CMK (cell line): ENCODE measurements at places on chromosomes 7 and 10.

DNA sequence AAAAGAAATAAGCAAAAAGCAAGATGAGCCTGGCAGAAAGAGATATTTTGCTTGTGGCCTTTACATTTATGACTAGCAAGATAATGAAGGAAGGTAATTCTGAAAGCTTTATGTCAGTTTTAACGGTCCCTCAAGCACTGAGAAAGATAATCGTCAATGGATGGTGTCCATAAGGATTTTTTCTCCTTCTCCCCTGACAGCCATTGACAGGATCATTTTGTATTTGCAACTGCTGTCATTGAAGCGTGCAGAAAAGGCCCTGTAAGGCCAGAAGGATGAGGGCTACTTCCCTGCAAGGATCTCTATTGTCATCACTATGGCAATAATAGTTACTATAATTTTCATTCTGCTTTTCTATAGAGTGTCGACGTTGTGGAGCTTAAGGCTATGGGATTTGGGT is 994 bp upstream of the LRGUK start:
- DNase-seq, result no peak

DNA sequence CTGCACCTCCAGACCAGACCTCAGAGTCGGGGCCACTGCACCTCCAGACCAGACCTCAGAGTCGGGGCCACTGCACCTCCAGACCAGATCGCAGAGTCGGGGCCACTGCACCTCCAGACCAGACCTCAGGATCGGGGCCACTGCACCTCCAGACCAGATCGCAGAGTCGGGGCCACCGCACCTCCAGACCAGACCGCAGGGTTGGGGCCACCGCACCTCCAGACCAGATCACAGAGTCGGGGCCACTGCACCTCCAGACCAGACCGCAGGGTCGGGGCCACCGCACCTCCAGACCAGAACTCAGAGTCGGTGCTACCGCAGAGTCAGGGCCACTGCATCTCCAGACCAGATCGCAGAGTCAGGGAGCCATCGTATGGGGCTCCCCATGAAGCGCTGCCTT is 105.9 kb downstream of the ACTR3B start:
- no peak for DNase-seq

DNA sequence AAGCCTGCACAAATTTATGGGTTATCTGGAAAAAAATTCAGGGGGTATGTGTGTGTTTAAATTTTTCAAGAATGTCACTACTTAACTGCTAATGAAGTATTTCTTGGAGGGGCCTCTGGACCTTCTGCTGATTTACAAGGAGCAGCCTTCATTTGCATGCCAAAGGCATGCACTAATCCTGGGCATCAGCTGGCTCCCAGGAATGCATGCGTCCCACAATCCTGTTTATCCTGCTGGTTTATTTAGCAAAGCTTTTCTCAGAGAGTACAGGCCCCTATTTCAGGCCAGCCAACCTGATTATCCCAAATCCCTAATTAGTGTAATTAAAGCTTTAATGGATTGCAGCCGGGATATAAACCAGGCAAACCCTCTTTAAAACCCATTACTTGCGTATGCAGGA is 170.4 kb downstream of the TAX1BP1 start:
- no peak for DNase-seq

- no peak for DNase-seq
These were observed 625.7 kb upstream of the ANKRD30A start for GRCh38 chr10:36499693-36500092.

GRCh38 chr10:100782461-100783244 is 37.3 kb downstream of the PAX2 start:
- DNase-seq, result no peak

GRCh38 chr10:101229266-101230182 is at the start of gene LBX1:
LBX1 (minus strand) TSS chr10:101229463; CDS start chr10:101228815, 648 bp downstream.
- DNase-seq, result no peak

DNA sequence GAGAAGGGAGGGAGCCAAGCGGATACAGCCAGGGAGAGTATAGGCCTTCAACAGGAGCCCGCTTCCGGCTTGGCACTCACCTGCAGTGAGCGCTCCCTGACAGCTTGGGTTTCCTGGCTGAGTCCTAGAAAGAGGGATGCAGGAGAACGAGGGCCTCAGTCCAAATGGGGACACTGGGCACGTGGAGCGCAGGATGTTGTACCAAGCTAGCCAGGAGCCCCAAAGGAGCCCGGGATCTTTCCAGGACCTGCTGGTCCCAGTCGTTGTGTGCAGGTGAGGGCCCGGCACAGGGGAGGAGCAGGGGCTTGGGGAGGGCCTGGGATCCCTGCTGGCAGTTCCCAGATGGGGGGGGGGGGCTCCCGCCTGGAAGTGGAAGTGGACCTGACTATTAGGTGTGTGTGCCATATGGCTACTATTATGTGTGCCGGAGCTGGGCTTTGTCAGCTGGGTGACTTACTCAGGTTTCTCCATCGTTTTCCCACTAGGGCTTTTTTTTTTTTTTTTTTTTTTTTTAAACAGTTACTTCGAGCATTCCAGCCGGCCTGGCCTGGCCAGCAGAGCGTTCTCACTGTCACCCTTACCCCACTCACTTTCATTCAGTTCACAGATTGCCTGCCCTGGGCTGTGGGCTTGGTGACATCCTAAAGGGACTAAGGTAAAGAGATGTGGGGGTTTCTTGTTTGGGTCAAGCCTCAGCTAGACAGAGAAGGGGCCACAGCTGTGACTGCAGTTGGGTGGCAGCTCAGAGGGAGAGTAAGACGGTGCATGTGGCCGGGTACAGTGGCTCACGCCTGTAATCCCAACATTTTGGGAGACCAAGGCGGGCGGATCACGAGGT is 3.8 kb downstream of the AGAP3 start:
- no peak for DNase-seq

DNA sequence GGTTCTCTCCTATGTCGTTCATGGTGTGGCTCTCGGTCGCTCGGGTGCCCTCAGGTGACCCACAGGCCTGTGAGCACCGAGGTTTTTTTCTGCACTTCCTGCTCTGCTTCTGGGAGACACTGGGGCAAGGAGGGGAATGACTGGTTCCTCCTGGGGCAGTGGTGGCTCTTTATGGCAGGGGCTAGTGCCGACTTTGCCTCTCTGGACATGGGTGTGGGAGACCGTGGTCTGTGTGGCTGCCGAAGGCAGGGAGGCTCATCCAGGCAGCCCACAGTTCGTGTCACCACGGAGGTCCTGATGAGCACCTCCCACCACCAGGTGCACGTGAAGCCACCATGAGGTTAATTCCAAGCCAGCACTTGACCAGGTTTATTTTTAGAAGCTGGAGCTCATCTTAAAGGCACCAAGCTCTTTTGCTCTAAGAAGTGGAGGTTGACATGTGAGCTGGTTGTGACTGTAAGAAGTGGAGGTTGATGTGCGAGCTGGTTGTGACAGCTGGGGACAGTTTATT is 24.7 kb upstream of the DPYSL4 start:
- DNase-seq, result no peak

DNA sequence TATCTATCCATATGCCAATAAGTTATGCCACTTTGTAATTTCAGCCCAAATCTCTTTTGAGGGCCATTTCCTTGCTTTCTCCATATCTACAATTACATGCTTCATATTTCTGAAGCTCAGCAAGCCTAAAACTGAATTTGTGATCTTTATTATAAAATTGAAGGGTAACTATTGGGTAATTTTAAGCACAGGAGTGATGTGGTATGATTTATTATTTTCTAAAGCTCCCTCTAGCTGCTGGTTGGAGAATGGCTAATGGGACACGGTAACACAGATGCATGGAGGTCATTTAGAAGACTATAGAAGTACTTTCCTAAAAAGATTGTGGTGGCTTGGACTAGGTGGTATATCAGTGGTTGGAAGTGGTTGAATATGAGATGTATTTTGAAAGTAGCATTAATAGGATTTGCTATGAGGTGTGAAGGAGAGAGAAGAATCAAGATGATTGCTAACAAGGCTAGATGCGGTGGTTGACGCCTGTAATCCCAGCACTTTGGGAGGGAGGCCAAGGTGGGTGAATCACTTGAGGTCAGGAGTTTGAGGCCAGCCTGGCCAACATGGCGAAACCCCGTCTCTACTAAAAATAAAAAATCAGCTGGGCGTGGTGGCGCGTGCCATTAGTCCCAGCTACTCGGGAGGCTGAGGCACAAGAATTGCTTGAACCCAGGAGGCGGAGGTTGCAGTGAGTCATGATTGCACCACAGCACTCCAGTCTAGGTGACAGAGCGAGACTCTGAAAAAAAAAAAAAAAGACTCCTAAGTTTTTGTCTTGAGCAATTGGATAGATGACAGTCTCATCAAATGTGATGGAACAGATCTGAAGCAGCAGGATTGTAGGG is 13.9 kb downstream of the KLHDC10 start:
- DNase-seq, result no peak

DNA sequence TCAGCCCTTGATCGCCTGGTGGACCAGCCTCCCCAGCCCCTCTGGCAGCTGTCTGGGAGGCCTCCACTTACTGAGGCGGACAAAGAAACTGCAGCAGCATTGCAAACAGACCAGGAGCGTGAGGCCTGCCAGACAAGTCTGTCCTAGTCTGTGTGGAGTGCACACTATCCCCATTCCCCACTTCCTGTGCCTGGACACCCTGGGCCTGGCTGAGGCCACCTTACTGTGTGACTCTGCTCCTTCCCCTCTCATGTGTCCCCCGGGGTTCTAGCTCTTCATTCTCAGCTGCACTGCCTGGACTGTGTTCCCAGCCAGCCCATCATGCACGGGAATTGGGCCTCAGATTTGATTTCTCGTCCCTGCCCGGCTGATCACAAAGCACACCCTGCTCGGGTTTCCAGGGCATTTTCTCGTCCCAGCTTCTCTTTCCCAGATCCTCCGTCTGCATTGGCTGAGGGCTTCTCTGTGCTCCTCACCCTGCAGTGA is 16.7 kb upstream of the C10orf90 start:
- DNase-seq, result no peak

GRCh38 chr7:20561908-20562307 is 53.6 kb upstream of the ABCB5 start:
- no peak for DNase-seq

DNA sequence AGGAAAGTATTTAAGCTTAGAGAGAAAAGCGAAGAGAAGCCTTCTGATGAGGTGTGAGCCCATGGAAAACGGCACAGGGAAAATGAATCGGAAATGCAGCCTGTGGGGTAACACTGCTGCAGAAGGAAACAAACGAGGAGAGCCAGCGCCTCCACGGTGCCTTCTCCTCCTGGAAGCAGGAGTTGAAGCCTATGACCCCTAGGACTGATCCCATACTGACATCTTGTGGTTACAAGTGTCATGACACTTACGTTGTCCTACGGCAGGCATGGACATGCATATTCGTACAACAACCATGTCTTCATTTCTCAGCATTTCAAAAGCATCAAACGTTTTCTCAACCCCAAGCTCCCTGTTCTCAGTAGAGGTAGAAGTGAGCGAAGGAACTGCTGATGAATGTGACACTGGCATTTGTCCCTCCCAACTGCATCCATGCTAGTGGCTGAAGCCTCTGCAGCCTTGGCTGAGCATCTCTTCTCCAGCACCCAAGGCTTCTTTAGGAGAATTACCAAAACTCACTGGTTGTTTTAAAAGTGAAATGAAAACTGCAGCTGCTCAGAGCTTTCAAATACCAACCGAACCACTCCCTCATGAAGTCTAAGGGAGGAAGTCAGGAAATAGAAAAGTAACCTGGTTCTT is 160.2 kb downstream of the JAZF1 start:
- DNase-seq, result peak; percentile 37

- DNase-seq, result no peak
These were observed 1.1 kb downstream of the HOXA2 start for GRCh38 chr7:27101171-27101956.

- DNase-seq, result no peak
These were observed 1.7 kb downstream of the STN1 start for GRCh38 chr10:103916254-103916653.

DNA sequence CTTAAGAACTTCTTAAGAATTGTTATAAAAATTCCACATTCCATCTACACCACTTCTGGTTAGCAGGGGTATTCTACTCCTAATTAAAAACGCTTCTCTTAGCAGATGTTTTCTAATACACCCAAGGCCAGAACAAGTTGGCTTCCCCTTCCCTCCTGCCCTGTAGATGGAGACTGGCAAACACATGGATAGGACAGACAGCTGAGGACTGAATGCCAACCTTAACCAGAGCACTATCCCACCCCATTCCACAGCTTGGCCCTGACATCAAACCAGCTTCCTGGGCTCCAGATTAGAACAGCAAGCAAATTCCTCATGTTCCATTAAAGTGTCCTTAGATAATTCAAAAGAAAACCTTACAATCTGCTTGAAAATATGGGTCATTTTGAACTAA is 56.6 kb upstream of the IL6 start:
- no peak for DNase-seq

DNA sequence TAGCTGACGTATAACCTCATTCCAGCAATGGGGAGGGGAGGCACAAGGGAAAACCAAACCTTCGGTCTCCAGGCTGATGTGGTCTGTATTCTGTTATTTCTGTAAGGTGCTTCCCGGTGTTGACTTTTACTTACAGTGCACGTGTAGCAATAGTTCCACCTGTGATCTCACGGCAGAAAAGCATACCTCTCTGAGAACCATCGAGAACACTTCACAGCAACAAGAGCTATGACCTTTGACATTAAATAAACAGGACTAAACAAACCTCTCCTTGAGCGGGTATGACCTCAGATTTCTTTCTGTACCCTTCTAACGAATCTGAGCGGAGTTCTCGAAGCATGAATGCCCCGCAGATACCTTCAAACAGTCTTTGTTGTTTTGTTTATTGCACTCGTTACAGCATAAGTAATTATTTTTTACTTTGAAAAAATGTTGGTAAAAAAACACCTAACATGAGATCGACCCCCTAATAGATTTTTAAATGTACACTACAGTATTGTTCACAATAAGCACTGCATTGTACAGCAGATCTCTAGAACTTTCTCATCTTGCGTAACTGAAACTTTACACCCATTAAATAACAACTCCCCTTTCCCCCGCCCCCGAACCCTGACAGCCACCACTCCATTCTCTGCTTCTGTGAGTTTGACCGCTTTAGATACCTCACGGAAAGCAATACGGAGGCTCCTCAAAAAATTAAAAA is 282.3 kb downstream of the GATA3 start:
- DNase-seq, result no peak

- DNase-seq, result no peak
These were observed 578.2 kb downstream of the PARD3 start for GRCh38 chr10:34236931-34237330.

DNA sequence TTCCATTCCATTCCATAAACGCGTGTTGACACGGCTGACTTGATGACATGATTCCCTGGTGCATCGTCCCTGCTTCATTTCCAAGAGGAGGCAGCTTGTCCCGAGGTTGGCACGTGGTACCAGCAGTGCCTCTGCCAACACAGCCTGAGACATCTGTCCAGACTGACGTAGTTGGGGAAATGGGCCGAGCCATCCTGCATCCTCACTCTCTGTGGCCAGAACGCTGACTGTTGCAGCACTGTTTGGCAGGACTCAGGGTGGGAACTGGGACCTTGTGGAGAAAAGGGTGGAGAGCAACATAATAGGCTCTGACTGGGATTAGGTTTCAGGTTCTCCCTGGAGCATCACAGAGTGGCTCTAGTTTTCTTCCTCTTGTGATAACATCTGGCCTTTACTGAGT is 118.6 kb upstream of the BTBD16 start:
- no peak for DNase-seq

DNA sequence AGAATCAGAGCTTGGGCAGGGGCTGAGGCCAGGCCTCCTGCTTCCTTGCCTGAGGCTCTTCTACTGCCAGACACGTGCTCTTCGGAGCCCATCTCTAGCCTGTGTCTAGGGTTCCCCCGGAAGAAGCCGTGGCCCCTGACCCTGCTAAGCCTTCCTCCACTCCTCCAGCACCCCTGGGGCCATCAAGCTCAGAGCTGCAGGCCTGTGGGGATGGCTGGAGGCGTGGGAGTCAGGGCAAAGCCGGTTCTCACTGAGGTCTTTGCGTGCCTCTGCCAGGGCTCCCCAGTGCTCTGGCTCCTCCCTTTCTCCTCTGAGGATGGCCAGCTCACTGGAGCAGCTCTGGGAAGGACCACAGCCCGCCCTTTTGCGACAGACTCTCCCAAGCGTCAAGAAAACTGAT is 34.4 kb downstream of the GHRHR start:
- no peak for DNase-seq
